ENCODE measurements at places on chromosomes 12 and 14.

GRCh38 chr12:33529810-33530209 is 90.2 kb upstream of the SYT10 start:
- no peak for DNase-seq

DNA sequence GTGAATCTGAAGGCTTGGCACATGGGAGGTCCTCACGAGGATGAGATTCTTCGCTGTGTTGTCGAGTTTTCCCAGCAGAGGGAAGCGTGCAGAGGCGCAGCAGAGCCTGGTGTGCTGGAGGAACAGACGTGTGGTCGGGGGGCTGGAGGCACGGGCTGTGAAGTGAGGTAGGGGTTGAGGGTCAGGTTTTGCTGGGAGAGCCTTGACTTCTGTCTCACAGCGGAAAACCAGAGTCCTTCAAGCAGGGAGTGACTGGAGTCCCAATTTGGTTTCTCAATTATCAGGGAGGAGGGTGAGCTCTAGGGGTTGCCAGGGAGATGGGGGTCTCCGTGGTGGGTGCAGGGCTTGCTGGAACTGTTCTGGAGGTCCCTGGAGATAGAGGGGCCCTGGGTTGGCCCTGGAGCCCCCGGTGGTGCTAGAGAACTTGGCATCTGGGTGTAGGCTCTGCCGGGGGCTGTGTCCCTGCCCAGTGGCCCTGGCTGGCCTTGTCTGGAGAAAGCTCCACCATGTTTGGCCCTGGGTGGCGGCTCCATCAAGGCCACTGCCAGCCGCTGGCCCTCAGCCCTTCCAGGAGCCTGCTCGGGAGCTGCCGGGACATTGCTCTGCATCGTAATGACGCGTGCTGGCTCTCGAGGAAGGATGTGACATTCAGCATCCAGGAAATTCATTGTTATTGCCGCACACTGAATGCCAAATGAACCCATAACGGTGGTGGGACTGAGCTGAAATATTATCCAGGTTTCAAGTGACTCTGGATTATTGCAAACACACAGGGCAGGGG is 215.7 kb downstream of the KIF26A start:
- no peak for DNase-seq

DNA sequence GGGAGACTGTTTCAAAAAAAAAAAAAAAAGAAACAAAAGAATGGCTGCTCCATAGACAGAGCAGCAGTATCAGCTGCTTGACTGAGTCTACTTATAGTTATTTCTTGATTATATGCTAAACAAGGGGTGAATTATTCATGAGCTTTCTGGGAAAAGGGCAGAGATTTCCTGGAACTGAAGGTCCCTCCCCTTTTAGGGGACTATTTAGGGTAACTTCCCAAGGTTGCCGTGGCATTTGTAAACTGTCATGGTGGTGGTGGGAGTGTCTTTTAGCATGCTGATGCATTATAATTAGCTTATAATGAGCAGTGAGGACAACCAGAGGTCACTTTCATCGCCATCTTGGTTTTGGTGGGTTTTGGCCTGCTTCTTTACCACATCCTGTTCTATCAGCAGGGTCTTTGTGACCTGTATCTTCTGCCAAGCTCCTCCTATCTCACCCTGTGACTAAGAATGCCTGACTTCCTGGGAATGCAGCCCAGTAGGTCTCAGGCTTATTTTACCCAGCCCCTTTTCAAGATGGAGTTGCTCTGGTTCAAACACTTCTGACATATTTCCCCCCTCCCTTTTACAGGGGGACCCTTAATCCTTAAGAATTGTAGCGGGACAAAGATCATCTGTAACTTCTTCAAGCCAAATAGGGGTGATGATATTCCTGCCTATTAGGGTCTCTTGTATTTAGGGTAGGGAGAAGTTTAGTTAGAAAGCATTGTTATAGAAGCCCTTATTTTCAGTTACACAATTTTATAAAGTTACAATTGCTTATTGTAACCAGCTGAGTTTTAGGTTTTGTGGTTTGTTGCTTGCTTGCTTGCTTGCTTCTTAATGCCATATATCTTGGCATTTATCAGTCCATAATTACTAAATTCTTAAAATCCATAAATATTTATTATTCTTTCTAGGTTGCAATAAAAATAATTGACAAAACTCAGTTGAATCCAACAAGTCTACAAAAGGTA is 42.5 kb downstream of the MARK3 start:
- no peak for DNase-seq

- DNase-seq = no peak
Observed at GRCh38 chr12:5094551-5094950, 50.9 kb downstream of the KCNA5 start.

- DNase-seq = no peak
Observed at GRCh38 chr14:22689199-22689598, 45.0 kb upstream of the OR6J1 start.

DNA sequence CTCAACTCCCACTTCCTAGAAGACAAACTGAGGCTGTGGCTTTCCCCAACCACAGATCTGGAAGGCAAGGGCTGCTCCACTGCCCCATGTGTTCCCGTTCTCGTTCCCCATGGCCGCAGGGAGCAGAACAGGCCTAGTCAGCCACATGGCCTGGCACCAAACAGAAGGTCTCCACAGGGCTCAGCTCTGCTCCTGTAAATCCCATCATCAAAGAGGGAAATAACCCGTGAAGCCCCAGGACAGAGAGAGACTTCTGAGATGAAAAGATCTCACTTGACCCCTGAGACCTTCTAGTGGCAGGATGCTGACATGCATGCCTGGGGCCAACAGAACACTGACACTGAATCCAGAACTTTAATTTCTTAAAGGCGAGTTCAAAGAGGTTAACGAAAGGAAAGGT is 68.9 kb downstream of the BCL11B start:
- DNase-seq = no peak

DNA sequence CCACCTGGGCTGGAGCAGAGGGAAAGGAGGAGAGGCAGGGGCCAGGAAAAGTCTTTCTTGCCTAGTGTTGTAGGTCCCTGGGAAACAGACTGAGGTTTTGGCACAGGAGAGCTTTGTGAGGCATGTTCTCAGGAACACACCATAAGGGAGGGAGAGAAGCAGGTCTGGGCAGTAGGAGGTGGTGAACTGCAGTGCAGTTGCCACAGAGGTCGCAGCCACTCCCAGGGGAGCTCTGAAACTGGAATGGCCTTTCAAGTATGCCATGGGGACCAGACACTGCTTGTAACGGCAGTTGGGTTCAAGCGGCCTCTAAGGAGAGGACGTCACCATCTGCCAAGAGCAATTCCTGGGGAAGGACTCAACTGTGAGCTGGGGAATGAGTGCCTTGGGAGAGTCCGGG is 35.4 kb upstream of the NKX2-8 start:
- DNase-seq = no peak

DNA sequence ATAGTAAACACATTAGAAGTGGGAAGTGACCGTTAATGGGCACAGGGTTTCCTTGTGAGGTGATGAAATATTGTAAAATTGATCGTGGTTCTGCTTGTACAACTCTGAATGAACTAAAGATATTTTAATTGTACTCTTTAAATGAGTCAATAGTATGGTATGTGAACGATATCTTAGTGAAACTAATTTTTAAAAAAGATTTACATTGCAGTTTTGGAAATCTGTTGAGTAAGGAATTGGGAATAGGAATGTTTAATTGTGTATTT is 1.7 kb downstream of the ZNF410 start:
- DNase-seq = no peak

- DNase-seq = no peak
Observed at GRCh38 chr14:101352567-101352966, 208.7 kb upstream of the DIO3 start.

GRCh38 chr14:94689985-94690400 is 77.8 kb downstream of the SERPINA3 start:
- DNase-seq = no peak

DNA sequence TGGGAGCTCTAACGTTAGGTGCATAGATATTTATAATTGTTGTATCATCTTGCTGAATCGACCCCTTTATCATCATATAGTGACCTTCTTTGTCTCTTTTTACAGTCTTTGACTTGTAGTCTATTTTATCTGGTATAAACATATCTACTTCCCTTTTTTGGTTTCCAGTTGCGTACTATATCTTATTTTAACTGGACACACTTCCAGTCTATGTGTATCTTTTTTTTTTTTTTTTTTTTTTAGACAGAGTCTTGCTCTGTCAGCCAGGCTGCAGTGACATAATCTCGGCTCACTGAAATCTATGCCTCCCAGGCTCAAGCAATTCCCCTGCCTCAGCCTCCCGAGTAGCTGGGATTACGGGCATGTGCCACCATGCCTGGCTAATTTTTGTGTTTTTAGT is 41.9 kb upstream of the ZFP36L1 start:
- no peak for DNase-seq

GRCh38 chr12:63041601-63042000 is 106.7 kb upstream of the PPM1H start:
- DNase-seq = no peak

DNA sequence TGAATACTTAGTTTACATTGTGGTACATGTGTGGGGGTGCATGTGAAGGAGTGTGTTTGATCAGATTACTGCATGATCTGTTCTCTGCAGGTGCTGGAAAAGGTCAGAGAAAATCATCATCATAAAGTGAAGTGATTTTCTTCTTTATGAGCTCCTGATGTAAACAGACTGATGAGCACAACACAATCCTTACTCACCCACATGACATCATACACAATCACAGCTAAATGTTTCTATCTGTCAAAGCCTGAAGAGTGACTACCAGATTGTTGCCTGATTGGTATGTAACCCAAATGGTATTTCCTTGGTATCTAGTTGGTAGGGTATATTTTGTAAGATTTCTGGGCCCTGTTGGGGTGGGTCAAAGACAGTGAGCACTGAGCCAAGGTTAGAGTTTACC is 270.8 kb downstream of the FOXG1 start:
- no peak for DNase-seq

GRCh38 chr12:3022961-3023360 is 54.2 kb upstream of the TSPAN9 start:
- DNase-seq = no peak

DNA sequence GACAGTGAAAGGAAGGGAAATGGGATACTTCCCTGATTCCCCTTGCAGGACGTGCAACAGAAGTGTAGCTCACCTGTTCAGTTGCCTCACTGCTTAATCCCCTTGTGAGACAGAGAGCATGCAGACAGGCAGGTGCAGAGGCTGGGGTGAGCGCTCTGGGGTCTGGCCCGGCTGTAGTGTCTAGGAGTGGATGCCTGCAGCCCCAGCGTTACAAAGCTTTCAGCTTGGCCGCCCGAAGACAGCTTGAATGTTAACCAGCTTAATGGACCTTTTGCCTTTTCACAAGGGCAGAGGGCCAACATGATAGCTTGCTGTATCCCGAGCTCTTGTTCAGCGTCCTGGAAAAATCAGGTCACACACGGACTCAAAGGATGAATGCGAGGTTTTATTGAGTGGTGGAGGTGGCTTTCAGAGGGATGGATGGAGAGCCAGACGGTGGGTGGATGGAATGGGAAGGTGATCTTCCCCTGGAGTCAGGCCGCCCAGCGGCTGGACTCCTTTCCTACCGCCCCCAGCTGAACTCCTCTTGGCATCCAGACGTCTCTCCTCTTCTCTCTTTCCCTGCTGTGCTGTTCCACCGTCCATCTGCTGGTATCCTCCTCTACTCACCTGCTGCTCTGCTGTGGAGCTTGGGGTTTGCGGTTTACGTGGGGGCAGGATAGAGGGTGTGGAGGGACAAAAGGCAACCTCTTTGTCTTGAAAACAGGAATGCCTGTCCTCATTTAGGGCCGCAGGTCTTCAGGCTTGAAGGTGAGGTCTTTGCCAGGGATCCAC is 86.2 kb upstream of the RESF1 start:
- no peak for DNase-seq

GRCh38 chr12:52976574-52977071 is 27.7 kb downstream of the KRT18 start:
- DNase-seq = no peak

- DNase-seq = peak; percentile 40
Observed at GRCh38 chr14:78153064-78153341, 17.2 kb upstream of the NRXN3 start.

DNA sequence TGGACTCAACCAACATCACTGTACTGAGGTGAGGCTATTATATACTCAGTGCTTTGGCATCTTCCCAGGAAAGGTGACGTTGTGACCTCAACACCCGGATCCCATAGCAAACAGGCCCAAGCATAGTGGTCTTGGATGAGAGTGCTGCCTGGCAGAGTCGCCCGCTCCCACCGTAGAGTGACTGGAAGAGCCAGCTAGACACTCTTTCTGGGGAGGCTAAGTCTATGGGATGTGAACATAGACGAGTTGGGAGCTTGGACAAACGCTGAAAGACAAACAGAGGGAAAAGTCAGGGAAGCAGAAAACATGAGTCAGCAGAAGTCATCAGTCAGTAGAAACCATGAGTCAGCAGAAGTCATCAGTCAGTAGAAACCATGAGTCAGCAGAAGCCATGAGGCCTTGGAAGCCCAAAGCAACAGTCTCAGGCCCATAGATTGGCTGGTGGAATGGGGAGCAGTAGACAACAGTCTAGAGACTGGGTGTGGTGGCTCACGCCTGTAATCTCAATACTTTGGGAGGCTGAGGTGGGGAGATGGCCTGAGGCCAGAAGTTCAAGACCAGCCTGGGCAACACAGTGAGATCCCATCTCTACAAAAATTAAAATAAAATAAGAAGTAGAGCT is 66.4 kb upstream of the MAP1LC3B2 start:
- DNase-seq = no peak

GRCh38 chr14:66677780-66678179 is 169.8 kb downstream of the GPHN start:
- no peak for DNase-seq

GRCh38 chr12:50971946-50972345 is 19.6 kb downstream of the HIGD1C start:
- no peak for DNase-seq

GRCh38 chr14:74425525-74426201 is 347 bp downstream of the SYNDIG1L start:
- no peak for DNase-seq

GRCh38 chr14:104899781-104900180 is 24.9 kb upstream of the PLD4 start:
- DNase-seq = no peak

- DNase-seq = no peak
Observed at GRCh38 chr12:76627346-76628135, 68.0 kb upstream of the OSBPL8 start.

DNA sequence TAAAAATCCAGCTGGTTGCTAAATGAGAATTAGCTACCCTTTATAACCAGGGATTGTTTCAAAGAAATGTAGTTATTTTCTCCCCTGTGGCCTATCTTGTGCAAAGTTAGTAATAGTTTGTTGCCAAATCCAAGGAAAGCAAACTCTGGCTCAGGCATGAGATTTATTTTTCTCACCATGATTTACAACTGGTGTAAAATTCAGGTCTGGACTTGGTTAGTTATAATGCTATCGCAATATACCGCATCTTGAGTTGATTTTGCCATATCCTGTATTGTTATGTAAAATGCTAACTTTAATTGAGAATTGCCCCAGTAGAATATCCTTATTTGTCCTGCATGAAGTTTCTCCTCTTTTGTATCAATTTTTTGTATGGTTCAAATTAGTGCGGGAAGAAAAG is 135.5 kb downstream of the CRADD start:
- DNase-seq = no peak

- DNase-seq = peak; percentile 59
Observed at GRCh38 chr12:45130881-45131281, 80.0 kb upstream of the DBX2 start.

DNA sequence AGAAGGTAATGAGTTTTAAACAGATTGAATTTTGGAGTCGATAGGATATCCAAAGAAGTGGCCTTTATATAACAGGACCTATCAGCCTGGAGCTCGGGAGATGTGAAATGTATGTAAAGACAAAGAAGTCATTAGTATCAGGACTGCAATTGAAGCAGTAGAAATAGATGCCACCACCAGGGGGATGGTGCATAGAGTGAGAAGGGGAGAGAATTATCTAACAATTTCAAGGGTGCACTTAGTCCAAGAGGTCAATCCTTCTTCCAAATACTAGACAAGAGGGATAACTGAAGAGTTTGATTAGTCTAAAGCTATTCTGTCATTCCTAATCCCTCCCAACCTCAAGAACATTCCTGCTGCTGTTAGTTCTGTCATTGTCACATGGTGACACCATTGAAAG is 127.8 kb downstream of the CFAP54 start:
- DNase-seq = no peak
